ENCODE measurements at places on chromosomes 1 and 21. TPM values are rescaled to one million over a fixed set of nuclear protein-coding genes. Genes with fewer than 3 reads are reported as not detected.

GRCh38 chr1:15412843-15413242, 3.2 kb downstream of the EFHD2 start:
- DNase-seq, result no peak

DNA sequence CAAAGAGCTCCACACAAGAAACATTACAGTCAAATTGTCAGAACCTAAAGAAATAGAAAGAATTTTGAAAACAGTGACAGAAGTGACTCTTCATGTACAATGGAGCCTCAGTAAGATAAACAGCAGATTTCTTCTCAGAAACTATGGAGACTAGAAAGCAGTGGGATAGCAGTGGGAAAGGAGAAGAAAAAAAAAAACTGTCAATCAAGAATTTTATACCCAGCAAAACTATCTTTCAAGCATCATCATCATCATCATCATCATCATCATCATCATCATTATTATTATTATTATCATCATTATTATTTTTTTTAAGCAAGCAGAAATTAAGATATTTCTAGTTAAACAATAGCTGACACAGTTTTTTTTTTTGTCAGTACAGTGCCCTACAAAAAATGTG, 24.2 kb downstream of the CEP170 start:
- no peak for DNase-seq

GRCh38 chr1:60265560-60266535, 192.3 kb upstream of the C1orf87 start:
- no peak for DNase-seq

- DNase-seq, result no peak
Measured at GRCh38 chr1:167650269-167651160, 20.5 kb downstream of the RCSD1 start.

The LAD1 gene
- total RNA-seq, result 35.3 TPM

The PBX1 gene
- 204 TPM for total RNA-seq

- DNase-seq, result no peak
Measured at GRCh38 chr1:47241114-47242113, 9.4 kb upstream of the TAL1 start.

GRCh38 chr1:217048104-217048707, 325.0 kb upstream of the ESRRG start:
- no peak for DNase-seq

- no peak for DNase-seq
Measured at GRCh38 chr21:14771593-14771992, 225.5 kb upstream of the SAMSN1 start.

- DNase-seq, result no peak
Measured at GRCh38 chr1:80036690-80037432, 1030.3 kb upstream of the ADGRL4 start.

DNA sequence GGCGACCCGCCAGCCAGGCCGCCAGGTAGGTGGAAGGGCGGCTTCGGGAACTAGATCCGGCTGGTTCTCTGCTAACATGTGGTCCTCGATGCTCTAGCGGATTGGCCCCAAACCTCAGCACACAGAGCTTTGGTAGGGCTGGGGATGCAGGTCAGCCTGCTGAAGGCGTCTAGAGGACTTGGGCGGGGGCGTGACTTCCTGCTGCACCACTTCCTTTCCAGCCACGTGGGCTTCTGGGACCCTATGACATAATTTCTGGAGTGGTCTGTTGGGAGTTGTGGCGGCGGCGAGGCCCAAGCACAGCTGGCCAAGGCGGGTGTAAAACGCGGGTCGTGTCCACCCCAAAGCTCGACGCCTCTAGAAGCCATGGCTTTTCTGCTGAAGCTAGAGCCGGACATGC, 124.5 kb downstream of the ATF6 start:
- DNase-seq, result no peak

- no peak for DNase-seq
Measured at GRCh38 chr1:16064536-16065268, 8.7 kb downstream of the FAM131C start.

DNA sequence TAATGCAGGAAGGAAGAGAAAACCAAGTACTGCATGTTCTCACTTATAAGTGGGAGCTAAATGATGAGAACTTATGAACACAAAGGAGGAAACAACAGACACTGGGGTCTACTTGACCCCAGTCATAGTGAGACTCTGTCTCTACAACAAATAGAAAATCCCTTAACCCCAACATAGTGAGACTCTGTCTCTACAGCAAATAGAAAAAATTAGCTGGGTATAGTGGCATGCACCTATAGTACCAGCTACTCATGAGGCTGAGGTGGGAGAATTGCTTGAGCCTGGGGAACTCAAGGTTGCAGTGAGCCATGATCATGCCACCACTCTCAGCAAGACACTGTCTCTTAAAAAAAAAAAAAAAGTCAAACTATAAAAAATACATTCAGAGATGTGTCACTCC, 42.7 kb downstream of the GIPC2 start:
- no peak for DNase-seq

GRCh38 chr1:78297836-78298235, 192.9 kb upstream of the PTGFR start:
- no peak for DNase-seq

- DNase-seq, result no peak
Measured at GRCh38 chr21:27796106-27796505, 829.2 kb upstream of the ADAMTS5 start.

DNA sequence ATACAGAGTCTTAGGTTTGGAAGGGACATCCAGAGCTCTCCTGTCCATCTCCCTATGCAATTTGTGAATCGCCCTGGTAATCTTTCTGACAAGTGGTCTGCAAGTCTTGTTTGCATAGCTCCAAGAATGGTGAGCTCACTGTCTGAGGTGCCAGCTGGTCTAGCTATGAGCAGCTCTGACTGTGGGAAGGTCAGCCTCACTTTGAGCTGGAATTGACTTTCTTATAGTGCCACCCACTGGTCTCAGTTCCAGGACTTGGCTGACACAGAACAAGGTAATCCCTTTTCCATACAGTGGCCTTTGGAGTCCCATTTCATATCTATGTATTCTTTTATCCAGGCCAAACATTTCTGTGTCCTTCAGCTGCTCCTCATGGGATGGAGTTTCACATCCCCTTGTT, 95.6 kb upstream of the C8B start:
- DNase-seq, result no peak

The SPRR2F gene
- total RNA-seq, result 4.0 TPM

- no peak for DNase-seq
Measured at GRCh38 chr1:109283748-109284600, 1.0 kb upstream of the PSRC1 start.

DNA sequence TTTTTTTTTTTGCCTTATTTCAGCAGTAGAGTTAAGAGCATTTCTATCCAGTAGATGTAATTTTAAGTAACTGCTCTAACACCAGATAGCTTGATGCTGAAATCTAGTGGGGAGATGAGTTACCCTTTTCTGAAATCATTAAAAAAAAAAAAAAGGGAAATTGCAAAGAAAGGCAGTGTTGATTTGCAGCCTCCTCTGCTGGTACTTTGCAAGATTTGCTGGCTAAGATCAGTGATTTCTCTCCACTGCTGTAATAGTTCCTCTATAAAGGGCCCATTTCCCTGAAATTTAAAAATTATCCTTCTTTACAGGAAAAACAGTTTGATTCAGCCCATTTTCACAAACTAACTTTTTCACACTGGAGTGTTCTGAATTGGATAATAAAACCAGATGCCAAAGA, 120.6 kb downstream of the PTBP2 start:
- no peak for DNase-seq

- DNase-seq, result no peak
Measured at GRCh38 chr1:163924041-163924440, 602.3 kb downstream of the NUF2 start.

GRCh38 chr1:90402893-90403849, 313.9 kb downstream of the BARHL2 start:
- no peak for DNase-seq

The KRTAP11-1 gene
- total RNA-seq, result not detected

DNA sequence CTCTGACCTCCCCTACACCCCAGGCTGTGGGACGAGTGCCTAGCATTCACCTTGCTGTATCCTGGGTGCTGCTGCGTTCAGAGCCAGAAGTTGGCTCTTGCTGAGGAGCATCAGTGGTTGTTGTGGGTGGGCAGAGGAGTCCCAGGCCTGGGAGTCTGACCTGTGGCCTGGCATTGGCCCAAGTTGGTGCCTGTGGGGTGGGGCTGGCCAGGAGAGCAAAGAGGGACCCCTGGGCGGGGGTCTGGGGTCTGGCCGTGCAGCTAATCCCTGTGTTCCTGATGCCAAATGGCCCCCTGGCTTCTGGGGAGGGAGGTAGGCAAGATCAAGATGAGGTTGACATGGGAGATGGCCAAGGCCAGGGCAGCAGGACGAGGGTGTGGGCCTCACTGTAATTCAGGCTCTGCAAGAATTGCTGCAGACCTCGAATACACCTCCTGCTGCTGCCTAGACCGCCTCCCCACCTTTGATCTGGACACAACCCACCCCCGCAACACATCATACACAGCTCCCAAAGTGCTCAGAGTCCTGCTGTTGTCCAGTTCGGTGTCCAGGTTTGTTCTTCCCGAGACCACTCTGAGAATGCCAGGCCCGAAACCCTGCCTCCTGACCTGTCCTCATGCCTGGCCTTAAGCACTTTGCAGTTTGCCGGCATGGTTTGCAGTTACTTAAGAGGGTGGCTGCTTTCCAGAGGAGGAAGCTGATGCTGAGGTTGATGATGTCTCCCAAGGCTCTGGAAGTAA, 28.7 kb downstream of the CDK18 start:
- no peak for DNase-seq

GRCh38 chr1:20220036-20220435, 33.7 kb upstream of the PLA2G2C start:
- DNase-seq, result no peak

DNA sequence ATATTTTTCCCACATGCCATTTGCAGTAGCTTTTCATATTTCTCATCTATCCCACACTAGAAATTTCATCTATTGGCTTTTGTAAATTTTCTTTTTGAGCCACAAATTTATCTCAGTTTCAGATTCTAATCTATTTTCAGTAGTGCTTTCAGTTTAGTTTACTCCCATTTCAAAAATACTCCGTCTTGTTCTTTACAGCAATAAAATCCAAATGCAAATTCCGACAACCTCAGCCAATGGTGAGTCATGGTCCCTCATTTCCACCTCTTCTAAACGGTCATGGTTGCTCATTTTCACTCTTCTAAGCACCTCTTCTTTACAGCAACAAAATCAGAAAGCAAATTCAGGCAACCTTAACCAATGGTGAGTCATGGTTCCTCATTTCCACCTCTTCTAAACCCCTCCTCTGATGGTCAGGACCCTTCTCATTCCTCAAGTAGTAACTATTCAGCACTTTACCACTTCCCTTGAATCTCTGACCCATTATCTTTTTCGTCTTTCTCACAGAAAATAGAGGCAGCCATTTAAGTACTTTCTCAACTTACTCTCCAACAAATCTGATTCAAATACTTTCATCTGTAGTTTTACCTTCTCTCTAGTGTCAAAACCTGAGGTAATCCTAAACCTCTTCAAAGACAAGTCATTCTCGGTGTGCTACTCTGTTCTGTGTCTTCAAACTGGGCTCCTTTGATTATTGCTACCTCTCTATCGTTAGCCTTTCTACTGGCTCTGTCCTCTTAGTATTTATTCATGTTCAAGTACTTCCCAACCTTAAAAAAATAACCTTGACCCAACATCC, 34.4 kb downstream of the C21orf91 start:
- DNase-seq, result no peak

The ADAMTS1 gene
- 11.6 TPM for total RNA-seq

The IFI6 gene
- total RNA-seq, result 5.7 TPM

Data from progenitor cell of endocrine pancreas (in vitro differentiated cells).